ENCODE measurements at places on chromosomes 4 and X.

DNA sequence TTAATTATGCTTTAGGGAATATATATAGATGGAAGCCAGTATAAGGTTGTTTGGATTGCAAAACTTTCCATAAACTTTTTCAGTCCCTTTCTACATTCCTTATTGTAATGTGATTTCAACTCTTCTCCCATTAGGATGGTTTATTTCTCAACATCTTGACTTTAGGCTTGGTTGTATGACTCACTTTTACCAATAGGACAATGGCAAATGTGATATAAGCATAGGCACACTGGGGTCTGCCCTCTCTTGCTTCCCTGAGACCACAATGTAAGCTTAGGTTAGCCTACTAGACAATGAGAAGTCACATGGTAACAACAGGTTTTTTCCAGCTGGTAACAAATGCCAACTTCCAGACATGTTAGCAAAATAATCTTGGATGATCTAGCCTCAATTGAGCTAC lies 163.3 kb upstream of the RBPJ start:
- no peak for DNase-seq
- H3K27me3 ChIP-seq = no peaks in the 10 kb centered on the region
- H3K27ac ChIP-seq = no peak overlapping the region

- no peak for DNase-seq
- no peaks in the 10 kb centered on the region for H3K4me1 ChIP-seq
- no peak overlapping the region for H3K4me3 ChIP-seq
- no peaks in the 10 kb centered on the region for H3K36me3 ChIP-seq
- H3K27me3 ChIP-seq = no peaks in the 10 kb centered on the region
- no peak overlapping the region for H3K27ac ChIP-seq
Measured at GRCh38 chr4:72410158-72410557, 158.9 kb downstream of the ADAMTS3 start.

DNA sequence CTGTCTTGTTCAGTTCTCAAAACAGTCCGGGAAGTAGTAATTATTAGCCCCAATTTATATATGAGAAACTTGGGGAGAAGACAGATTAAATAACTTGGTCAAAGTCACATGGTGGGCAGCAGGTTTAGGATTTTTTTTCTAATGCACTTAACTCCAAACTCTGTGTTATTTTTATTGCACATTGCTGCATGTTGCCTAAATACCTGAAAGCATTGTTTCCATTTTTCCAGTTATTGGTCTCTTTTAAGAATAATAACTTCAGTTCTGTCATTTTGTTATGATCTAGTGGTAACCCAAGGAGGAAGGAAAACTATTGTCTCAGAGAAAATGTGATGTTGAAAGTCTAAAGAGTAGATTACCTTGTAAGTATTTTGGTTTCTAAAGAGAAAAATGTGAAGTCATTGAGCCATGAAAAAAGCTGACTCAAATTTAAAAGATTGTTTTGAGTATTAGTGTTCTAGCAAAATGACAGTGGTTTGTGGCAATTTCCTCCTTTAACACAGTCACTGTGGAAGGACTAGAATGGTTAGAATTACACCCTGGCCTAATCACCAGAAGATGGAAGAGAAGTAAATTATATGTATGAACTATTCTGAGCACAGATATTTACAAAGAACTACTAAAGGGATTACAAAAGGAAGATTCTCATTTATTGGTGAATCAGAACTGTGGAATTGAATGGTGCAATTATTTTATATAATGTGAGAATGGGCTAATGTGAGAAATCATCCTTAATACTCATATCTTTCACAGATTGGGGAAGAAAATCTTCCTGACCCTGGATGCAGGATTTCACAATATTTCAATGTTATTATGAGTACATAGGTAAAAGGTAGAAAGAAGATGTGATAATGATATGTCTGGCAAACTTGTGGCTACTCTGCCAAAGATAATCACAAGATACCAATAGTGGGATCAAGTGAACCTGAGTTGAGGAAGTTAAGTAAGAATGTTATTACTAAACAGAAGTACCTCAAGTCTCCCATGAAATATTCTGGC lies 21.7 kb upstream of the CXCL8 start:
- H3K4me3 ChIP-seq = no peak overlapping the region
- H3K27me3 ChIP-seq = no peaks in the 10 kb centered on the region
- DNase-seq = no peak
- H3K27ac ChIP-seq = no peak overlapping the region
- H3K4me1 ChIP-seq = no peaks in the 10 kb centered on the region

- H3K4me1 ChIP-seq = no peaks in the 10 kb centered on the region
- no peaks in the 10 kb centered on the region for H3K27me3 ChIP-seq
- no peak overlapping the region for H3K4me3 ChIP-seq
- no peak overlapping the region for H3K27ac ChIP-seq
- no peak for DNase-seq
Measured at GRCh38 chrX:43699475-43699874, 43.4 kb downstream of the MAOA start.

DNA sequence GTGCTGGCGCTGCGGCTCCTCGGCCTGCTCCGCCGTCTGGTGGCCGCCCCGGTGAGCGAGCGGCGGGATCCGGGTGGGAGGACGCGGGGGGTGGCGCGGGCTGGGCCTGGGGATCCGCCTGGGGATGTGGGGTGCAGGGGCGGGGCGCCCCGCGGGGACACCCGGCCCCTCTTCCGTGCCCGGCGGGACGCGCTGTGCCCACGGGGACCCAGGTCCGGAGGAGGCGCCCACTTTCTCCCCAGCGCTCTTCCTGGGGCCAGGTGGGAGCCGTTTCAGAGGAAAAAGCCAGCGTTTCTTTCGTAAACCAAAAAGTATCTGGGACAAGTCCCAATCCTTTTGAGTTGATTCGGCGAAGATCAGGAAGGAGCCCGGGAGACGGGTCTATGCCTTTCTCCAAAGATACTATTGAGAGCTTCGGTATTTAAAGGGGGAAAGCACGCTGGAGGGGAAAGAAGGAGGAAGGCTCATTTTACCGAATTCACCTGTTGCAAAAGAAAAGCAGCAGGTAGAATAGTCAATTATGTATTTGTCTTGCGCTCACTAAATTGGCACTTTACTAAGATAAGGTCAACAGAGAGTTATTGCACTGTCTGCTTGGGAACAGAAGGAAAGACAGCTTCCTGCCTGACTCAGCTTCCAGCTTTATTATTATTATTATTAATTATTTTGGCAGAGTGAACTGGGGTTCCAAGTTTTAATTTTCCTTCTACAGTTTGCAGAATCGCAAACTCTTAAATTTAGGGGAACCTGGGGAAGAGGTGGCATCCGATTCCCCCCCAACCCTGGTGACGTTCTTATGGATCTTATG lies 81.5 kb upstream of the CD99 start:
- H3K27me3 ChIP-seq = no peaks in the 10 kb centered on the region
- peak overlapping the region; percentile 3 for H3K27ac ChIP-seq
- DNase-seq = no peak
- no peaks in the 10 kb centered on the region for H3K36me3 ChIP-seq
- H3K4me3 ChIP-seq = peak overlapping the region; percentile 82
- peaks cover 33% of the 10 kb centered on the region for H3K4me1 ChIP-seq

DNA sequence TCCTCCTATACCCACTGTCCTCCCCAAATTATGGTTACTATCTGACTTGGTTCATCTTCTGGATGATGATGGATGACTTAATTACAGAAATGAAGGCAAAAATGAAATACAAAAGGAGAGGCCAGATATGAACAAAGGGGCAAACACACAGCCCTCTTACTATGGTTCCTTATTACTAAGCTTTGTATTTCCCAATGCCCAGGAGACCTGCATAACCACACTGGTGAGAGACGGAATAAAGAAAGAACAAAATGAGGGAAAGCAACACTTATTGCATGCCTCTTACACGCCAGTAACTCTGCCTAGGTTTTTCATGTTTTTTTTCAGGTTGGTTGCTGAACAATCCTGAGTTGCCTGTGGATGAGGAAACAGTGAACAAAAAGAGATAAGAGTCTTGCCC lies 120.5 kb downstream of the SLC10A7 start:
- no peak overlapping the region for H3K27ac ChIP-seq
- no peaks in the 10 kb centered on the region for H3K27me3 ChIP-seq
- no peaks in the 10 kb centered on the region for H3K4me1 ChIP-seq
- no peaks in the 10 kb centered on the region for H3K36me3 ChIP-seq
- DNase-seq = no peak

- DNase-seq = no peak
- no peak overlapping the region for H3K4me3 ChIP-seq
- no peaks in the 10 kb centered on the region for H3K27me3 ChIP-seq
- H3K27ac ChIP-seq = no peak overlapping the region
Measured at GRCh38 chrX:120568035-120568434, 7.3 kb upstream of the CUL4B start.

DNA sequence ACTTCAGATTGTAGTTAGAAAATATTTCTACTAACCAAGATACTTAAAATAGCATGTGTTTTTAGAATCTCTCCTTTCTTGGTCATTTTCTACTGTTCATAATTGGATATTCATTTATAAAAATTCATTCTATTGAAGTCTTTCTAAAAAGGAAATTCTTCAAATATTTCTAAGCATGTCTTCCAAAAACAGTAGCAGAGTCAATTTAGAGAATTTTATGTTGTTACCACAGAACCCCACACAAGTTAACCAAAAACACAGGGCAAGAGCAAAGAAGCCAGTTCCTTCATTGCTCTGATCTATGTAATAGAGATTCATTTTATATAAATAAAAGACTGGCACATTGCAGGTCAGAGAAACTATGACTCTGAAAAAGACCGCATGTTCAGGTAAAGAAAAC lies 345.1 kb upstream of the PITX2 start:
- no peak overlapping the region for H3K27ac ChIP-seq
- no peaks in the 10 kb centered on the region for H3K36me3 ChIP-seq
- no peaks in the 10 kb centered on the region for H3K4me1 ChIP-seq
- H3K4me3 ChIP-seq = no peak overlapping the region

DNA sequence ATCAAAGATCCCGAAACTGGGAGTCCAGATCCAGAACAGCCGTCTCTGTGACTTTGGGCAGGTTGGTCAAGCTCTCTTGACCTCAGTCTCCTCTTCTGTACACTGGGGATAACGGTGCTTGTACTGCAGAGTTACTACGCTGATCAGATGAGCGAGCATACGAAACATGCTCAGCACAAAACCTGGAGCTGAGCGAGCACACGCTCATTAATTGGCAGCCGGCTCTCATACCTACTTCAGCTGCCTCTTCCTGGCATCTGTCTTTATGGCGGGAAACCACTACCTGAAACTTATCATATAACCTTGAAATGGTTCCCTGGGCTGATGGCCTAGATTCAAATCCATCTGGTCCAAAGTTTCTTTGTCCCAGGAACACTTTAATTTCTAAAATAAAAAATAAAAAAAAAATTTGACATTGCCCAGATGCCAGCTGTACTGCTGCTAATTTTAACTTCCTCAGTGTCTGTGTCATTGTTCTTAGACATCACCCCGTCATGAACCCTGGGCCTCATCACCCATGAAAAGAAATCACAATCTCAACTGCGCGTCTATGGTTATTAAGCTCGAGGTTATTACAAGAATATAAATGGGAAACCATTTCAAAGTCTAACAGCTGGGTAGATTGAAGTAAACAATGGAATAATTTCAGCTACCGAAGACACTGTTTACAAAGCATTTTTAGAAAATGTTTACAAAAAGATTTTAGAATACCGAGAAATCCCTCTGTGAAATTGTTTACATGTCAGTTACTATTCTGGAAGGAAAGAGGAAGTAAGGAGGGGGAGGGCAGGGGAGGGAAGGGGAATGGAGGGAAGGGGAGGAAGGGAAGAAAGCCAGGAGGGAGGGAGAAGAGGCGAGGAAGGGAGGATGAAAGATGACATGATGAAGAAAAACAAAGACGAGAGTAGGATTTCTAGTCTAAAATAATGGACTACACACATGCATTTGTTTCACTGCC lies 49.0 kb downstream of the CRMP1 start:
- peaks cover 8% of the 10 kb centered on the region for H3K27me3 ChIP-seq
- no peaks in the 10 kb centered on the region for H3K4me1 ChIP-seq
- DNase-seq = no peak
- no peak overlapping the region for H3K27ac ChIP-seq

- no peaks in the 10 kb centered on the region for H3K36me3 ChIP-seq
- H3K4me3 ChIP-seq = no peak overlapping the region
- H3K4me1 ChIP-seq = no peaks in the 10 kb centered on the region
Measured at GRCh38 chrX:46820391-46821100, 16.3 kb upstream of the RP2 start.

DNA sequence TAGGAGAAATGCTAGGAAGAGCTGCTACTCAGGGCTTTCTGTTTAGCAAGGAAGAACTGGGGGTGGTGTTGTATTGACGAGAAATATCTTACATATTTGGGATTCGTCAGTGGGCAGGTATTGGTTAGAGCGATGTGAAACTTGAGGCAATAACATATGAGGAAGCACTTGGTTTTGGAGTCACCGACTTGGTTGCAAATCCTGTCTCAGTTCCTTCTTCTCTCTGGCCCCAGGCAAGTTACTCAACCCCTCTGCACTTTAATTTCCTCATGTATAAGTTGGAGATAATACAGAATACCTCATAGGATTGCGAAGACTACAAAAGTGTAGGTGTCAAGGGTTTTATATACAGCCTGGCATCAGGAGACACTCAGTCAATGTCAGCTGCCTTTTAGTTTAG lies 34.1 kb downstream of the GPAT3 start:
- DNase-seq = no peak
- H3K4me1 ChIP-seq = no peaks in the 10 kb centered on the region
- no peaks in the 10 kb centered on the region for H3K36me3 ChIP-seq
- H3K27me3 ChIP-seq = no peaks in the 10 kb centered on the region

- no peak for DNase-seq
- no peaks in the 10 kb centered on the region for H3K36me3 ChIP-seq
- H3K27me3 ChIP-seq = no peaks in the 10 kb centered on the region
- H3K27ac ChIP-seq = no peak overlapping the region
- H3K4me1 ChIP-seq = no peaks in the 10 kb centered on the region
Measured at GRCh38 chr4:105075045-105075444, 71.6 kb upstream of the TET2 start.

DNA sequence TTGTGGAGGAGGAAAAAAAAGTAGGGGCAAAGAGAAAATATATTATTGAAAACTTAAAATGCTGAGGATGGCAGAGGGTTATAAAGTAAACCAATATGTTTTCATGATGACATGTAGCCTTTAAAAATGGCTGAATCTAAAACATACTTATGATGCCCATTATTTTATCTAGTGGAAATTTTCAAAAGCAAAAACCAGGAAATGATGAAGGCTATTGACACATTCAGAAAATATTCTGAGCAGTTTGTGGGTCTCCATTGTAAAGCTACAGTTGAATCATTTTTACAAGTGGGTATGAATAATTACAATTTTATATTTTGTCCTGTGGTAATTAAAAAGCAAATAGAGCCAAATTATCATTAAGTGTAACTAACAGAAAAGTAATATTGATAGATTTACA lies 10.7 kb downstream of the PLS3 start:
- DNase-seq = no peak
- no peaks in the 10 kb centered on the region for H3K27me3 ChIP-seq
- H3K4me1 ChIP-seq = no peaks in the 10 kb centered on the region
- H3K4me3 ChIP-seq = no peak overlapping the region
- H3K36me3 ChIP-seq = no peaks in the 10 kb centered on the region
